Activated CD4-positive, alpha-beta T cell treated with anti-CD3 and anti-CD28 coated beads, Interleukin-2, Interleukin-4, amounts not matched to agents 100 ng/mL and 50 ng/mL, durations not matched to agents 16 hours and 8 hours (primary cell): ENCODE measurements at places on chromosomes 7 and 10.

GRCh38 chr10:129278686-129279085, 188.4 kb upstream of the MGMT start:
- DNase-seq, result no peak

DNA sequence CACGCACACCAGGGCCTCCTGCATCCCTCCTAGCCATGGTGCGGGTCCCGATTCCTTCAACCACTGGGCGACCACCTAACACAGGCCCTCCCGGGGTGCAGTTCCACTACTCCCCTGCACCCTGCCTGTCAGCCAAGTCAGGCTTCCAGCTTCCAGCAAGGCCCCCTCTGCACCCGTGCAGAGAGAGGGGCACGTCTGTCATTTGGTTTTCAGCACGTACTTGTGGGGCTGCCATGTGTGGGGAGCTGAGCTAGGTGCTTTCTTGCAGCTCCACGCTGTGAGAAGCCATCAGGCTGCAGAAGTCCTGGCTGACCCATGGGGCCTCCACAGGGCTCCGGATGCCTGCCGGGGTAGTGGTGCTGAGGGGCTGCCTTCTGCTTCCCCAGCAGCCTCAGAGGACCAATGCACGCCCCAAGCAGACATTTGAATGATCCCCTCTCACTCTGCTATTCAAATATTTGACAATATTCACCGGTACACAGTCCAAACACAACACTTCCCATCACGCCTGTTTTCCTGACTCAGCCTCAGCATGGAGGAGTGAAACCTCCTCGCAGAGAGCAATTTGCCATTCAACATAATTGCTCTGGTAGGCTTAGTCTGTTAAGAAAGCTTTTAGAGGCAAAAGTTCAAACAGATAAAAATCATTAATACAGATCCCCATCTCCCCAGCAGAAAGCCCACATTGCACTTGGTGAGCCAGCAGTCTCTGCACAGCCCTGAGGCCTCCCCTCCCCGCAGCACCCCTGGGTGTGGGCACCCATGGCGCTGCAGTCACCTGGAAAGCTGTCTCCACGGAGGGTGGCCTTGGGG, 449.9 kb downstream of the PTPRN2 start:
- DNase-seq, result no peak

- no peak for DNase-seq
Observed at GRCh38 chr7:53697913-53698312, 662.5 kb downstream of the POM121L12 start.

DNA sequence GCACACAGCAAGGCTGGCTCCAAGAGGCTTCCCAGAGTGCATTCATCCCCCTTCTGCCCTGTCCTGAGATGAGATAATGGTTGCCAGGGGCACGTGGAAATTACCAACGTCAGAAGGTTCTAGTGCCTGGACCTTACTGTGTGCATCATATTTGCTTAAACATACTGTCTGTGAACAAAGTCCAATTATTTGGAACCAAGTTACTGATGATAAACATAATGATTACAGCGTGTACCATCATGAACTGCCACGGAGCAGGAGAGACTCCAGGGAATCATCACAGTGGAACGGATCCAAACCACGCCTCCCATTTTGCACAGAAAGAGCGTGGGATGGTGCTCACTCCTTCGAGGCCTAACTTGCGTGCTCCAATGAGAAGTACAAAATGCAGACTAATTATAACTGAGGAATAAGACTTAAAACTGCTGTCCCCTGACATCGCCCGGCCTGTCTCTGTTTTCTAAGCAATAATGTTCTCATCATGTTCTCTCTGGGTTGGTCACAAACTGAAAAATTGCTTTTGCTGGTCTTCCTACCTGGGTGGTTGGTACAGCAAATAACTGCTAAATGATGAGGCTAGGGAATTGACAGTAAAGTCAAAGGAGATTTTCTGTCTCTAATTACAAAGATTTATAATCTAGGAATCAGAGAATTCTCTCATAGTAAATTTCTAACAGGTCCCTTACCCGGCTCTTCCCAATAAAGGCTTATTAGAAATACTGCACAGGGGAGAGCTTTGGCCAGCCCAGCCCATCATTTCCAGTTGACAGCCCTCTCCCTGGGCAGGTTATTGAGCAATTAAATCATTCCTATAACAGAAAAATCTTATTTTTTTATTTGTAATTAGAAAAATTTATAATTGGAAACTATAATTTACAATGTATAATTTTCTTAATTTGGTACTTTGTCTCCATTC, 182.2 kb downstream of the CAMK1D start:
- DNase-seq, result no peak

DNA sequence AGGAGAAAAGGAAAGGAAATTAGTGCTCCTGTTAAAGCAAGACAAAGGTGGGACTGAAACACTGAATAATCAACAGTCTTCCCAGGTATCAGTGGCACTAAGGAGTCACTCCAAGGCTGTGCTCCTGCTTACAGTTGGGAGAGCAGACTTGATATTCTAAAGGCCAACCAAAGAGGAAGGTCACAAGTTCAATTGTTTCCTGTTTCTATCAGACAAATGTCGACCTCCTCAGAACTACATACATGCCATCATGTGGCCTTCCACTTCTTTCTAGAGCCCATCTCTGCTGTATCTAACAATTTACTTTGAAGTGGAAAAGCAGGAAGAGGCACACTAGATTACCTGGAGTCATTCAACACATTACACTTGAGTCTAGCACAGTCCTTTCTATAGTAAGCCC, 3.4 kb downstream of the ZNF239 start:
- DNase-seq, result no peak

GRCh38 chr7:24438232-24438631, 135.0 kb upstream of the PALS2 start:
- DNase-seq, result peak; percentile 3

DNA sequence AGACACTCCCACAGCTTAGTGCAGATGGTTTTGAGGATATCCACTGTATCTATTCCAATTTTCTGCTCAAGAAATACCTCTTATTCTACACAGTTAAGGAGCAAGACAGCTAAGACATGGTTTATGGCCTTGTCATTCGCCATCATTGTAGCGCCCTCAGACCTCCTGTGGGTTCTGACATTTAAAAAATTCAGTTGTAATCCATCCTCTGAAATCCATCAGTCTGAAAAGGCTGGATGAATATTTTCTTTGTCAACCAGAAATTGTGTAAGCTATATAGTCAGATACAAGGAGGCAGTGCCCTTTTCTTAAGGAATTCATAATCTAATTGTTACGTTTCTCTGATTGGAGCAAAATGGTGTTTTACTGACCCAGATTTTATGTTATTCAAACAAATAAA, 353.6 kb downstream of the GALNT17 start:
- DNase-seq, result no peak

DNA sequence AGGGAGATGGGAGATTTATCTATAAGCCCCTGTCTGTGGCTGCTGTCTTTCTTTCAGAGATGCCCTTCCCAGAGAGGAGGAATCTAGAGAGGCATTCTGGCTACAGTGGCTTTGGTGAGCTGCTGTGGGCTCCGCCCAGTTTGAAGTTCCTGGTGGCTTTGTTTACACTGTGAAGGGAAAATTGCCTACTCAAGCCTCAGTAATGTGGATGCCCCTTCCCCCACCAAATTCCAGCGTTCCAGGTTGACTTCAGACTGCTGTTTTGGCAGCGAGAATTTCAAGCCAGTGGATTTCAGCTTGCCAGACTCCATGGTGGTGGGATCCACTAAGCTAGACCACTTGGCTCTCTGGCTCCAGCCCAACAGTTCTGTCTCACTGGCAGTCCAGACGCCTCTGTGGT, 951.6 kb downstream of the CCSER2 start:
- no peak for DNase-seq

- no peak for DNase-seq
Observed at GRCh38 chr7:118575393-118575948, 351.0 kb downstream of the ANKRD7 start.

- DNase-seq, result no peak
Observed at GRCh38 chr10:29240986-29241660, 47.7 kb upstream of the LYZL1 start.

DNA sequence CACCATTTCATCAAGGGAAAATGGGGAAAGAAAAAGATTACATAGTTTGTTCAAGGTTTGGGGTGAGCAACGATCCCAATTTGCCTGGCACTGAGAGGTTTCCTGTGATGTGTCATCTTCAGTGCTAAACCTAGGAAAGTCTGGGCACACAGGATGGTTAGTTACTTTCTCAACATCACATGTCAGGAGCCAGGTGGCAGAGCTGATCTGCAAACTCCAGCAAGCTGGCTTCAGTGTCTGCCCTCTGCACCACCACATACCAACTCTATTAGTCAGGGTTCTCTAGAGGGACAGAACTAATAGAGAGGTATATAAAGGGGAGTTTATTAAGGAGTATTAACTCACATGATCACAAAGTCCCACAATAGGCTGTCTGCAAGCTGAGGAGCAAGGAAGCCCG, 11.3 kb downstream of the ADAM12 start:
- DNase-seq, result no peak

- DNase-seq, result no peak
Observed at GRCh38 chr10:75058161-75058560, 53.3 kb upstream of the SAMD8 start.

GRCh38 chr7:140672382-140673062, at the start of gene ADCK2:
Gene ADCK2, plus strand, starts transcription at chr7:140672945. Its CDS starts 386 bp downstream, at chr7:140673331.
- peak; percentile 60 for DNase-seq
